Frontal cortex (tissue), 4 donors: ENCODE measurements at places on chromosomes 7 and 10. TPM values are rescaled to one million over a fixed set of nuclear protein-coding genes. Genes with fewer than 3 reads are reported as not detected.

DNA sequence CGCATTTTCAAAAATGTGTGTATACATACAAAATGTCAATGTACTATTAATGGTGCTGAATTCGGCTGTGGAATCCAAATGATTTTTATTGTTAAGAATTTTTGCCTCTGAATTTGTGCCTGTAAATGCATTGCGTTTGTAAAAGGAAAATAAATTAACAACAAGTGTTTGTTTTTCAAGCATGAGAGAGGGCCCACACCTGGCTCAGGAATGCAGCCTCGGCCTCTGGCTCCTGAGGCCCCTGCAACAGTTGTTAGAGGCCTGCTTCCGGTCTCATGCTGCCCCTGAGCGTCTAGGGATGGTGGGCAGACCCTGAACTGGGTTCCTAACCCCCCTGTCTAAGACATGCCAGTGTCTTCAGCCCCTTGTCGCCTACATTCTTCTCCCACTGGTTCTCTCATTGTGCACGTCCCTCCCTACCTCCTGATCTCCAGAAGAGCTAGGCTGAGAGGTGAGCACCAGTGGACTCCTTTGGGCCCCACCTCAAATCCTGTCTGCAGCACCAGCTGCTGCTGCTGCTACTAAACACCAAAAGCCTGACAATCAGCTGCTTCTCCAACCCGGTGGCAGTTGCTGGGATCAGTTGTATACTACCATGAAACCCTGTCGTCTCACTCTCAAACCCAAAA is 1.9 kb upstream of the BTBD16 start:
- no peak for DNase-seq

DNA sequence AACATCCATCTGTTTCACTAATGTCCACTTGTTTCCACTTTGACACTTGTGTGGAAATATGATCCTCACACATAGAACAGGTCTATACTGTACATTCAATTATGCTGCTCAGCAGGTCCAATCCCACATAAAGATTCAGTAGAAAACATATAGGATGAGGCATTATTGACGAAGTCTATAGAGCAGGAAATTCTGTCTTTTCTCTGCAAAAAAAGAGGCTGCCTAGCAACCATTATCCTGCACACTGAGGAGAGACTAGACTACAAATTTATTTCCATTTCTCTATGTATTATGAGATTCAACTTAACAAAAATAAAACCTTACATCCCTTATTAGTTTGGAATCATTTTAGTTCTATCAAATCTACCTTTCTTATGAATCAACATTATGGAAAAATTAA is 204.6 kb upstream of the POM121L12 start:
- DNase-seq = no peak

DNA sequence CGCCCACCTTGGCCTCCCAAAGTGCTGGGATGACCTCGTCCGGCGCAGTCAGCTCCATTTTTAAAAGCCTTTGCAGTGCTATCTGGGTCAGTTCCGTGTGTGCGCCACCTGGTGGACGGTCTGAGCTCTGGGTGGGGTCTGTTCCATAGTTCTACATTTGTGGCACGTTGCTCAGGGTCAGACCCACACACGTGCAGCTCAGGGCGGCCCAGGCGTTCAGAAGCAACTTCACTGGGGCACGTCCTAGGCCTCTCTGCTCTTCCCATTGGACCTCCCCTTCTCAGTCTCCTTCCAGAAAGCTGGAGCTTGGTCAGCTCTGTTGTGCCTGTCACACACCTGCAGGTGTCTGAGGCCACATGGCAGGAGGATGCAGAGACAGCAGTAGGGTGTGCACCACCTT is 137.9 kb downstream of the DNAJB6 start:
- no peak for DNase-seq

DNA sequence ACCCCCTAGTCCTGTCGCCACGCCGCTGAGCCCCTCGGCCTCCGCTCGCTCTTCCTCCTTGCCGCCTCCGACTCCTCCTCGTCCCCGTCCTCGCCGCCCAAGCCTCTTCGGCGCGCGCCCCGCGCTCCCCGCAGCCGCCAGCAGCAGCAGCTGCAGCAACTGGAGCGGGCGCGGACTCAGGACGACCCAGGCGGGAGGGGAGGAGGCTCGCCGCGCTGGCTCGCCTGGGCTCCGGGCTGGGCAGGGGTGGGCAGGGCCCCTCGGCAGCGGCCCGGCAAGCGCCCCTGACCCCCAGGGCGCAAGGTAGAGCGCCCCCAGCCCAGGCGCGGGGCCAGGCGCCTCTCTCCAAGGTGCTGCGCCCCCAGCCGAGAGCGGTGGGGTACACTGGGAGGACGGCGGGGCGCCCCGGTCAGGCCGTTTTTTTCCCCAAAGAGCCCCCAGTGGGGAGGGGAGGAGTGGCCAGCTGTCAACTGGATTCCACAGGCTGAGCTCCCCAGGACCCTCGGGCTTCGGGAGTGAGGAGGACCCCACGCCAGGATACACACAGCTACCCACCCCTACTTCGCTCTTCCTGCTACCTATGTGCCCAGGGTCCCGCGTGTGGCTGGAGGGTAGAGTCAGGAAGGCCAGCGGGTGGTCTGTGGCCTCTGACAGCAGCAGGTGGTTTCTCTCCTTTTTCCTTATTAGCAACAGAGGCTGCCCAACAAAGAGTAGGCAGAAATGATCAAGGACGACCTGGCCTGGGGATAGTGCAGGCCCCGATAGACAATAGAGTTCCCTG is 903 bp upstream of the KCNMA1 start:
- DNase-seq = no peak

DNA sequence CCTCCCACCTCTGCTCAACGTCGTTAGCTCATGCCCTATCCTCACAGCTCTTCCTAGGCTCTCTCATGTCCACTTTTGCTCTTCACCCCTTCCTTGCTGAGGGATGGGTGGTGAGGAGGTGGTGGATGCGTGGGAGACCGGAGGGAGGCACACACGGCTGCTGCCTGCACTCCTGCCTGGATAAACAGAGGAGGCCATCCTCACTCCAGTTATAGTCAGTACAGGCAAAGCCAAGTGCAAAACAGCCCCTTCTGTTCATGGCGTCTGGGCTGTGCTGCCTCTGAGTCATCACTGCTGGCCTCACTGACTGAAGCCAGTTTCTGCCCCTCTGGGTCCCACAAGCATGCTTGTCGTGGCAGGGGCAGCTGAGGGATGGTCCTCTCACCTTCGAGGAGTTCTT is 31.9 kb upstream of the LRRC4 start:
- no peak for DNase-seq

DNA sequence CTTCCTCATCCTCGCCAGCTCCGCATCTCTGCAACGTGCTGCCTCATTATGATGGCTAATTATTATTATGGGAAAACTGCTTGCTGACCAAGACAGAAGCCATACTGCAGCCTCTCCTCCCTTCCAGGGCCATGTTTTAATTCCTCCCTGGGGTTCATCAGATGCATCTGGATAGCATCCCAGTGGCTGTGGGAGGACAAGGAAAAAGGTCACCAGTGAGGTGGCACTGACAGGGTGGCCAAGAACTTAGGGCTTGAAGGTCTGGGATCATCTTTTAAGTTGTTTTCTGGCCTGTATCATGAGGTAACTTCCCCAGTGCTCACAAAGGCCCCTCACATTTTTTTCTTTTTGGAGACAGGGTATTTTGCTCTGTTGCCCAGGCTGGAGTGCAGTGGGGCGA is 39.6 kb downstream of the KCNH2 start:
- no peak for DNase-seq

DNA sequence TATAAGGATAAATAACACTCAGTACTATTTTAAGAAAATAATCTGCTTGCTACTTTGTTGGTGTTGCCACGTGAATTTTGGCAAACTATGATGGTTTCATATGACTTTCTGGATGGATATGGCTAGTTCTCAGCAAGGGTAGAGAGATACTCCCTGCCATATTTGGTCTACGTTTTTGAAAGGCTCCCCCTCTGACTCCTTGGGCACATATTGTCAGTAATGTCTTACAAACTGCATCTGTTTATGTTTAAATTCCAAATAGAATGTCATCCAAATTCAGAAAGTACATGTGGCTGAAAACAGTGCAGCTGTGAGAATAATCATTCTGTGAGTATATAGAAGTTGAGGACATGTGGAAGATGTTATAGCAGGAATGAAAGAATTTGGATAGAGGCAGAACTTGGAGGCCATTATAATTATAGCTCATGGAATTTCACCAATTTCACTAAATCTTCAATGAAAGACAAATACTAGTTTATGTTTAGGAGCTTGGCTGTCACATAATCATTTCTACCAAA is 107.8 kb downstream of the SRI start:
- no peak for DNase-seq

GRCh38 chr10:96339956-96340904 is 18.6 kb downstream of the OPALIN start:
- DNase-seq = no peak

- DNase-seq = no peak
Observed at GRCh38 chr7:47622586-47622945, 40.7 kb upstream of the TNS3 start.

GRCh38 chr10:99906470-99906869 is 103.3 kb downstream of the DNMBP start:
- no peak for DNase-seq

DNA sequence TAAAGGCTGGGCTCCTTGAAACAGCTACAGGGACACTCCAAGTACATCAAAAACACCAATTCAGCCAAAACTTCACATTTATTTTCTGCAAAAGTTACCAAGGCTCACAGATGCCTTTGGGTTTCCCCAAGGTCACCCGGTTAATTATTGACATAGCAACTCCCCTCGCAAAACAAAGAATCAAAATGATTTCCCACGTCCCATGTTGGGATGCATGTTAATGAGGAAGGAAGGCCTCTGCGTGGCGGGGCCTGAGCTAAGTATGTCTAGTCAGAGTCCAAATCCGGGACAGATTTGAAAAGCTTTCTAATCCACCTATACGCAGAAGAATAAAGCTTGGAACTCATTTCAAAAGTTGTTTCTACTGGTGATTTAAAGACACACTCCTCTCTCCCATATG is 535 bp upstream of the TMEM72 start:
- no peak for DNase-seq

GRCh38 chr10:133379801-133380666 is 972 bp downstream of the PAOX start:
- peak; percentile 64 for DNase-seq

GRCh38 chr7:77464589-77464988 is 48.4 kb upstream of the GSAP start:
- no peak for DNase-seq

GRCh38 chr10:133378251-133379096 is 588 bp upstream of the PAOX start:
- peak; percentile 81 for DNase-seq

GRCh38 chr7:17022920-17023319 is 141.1 kb upstream of the AGR3 start:
- DNase-seq = no peak

DNA sequence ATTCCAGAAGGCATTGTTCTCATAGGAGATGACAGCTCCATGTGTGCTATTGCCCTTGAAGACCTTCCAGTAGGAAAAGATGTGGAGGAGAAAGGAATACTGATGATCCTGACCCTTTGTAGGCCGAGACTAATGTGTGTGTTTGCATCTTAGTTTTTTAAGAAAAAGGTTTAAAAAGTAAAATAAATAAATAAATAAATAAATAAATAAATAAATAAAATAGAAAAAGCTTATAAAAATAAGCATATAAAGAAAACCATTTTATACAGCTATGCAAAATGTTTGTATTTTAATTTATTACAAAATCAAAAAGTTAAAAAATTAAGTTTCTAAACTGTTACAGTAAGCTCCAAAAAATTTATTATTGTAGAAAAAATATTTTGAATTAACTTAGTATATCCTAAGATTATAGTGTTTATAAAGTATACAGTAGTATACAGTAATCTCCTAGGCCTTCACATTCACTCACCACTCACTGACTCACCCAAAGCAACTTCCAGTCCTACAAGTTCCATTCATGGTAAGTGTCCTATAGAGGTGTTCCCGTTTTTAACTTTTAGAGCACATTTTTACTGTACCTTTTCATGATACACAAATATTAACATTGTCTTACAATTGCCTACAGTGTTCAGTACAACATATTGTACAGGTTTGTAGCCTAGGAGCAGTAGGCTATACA is 435.2 kb upstream of the SEMA3A start:
- no peak for DNase-seq

GRCh38 chr10:33335801-33336581 is 1.5 kb upstream of the NRP1 start:
- peak; percentile 50 for DNase-seq

- DNase-seq = no peak
Observed at GRCh38 chr10:71131096-71131495, 81.3 kb upstream of the UNC5B start.

- no peak for DNase-seq
Observed at GRCh38 chr10:128296253-128297007, 170.2 kb upstream of the MKI67 start.

DNA sequence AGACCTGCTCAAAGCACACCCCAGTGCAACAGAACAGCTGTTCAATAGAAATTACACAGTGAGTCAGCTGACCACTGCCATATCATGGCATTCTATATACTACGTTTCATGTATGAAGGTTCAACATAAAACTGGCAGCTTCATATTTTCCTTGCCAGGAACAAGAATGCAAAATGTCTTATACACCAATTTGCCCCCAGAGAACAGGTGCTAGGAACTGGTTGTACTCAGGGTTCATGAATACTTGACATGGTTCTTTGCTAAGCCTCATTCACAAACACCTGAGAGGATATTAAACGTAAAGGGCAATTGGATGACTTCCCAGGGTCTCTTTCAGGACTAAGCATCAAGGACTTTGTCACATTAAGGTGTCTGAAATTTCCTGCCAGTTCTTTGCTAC is 6.9 kb downstream of the MYOF start:
- DNase-seq = no peak

- no peak for DNase-seq
Observed at GRCh38 chr7:156435486-156436231, 204.9 kb upstream of the RNF32 start.

- no peak for DNase-seq
Observed at GRCh38 chr7:47386273-47386835, 195.6 kb downstream of the TNS3 start.

- peak; percentile 58 for DNase-seq
Observed at GRCh38 chr10:69994262-69994661, 58.4 kb upstream of the MACROH2A2 start.

GRCh38 chr10:67114945-67115344 is 189.1 kb downstream of the LRRTM3 start:
- DNase-seq = no peak

Gene SVIL
- 16.7 TPM for total RNA-seq

Gene WDR86
- 49.7 TPM for total RNA-seq

Gene OR9A2
- under 0.01 TPM for total RNA-seq

Gene TLL2
- 0.82 TPM for total RNA-seq

Gene TUBB8
- total RNA-seq = not detected
